Activated CD8-positive, alpha-beta memory T cell treated with anti-CD3 and anti-CD28 coated beads for 4 hours (primary cell): ENCODE measurements at places on chromosomes 13 and 19.

DNA sequence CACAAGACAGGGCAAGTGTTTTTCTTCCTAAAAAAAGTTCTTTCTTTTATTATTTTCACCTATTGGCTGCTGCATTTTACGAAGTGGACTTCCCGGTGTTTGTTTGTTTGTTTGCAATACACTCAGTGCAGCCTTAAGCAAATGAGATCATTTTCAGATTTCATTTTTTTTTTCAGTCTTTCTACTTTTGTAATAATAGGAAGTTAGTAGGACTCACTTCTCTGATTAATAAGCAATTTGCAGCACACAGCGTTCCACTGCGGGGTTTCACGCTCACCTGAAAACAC, 128.3 kb downstream of the STK24 start:
- no peak for DNase-seq

DNA sequence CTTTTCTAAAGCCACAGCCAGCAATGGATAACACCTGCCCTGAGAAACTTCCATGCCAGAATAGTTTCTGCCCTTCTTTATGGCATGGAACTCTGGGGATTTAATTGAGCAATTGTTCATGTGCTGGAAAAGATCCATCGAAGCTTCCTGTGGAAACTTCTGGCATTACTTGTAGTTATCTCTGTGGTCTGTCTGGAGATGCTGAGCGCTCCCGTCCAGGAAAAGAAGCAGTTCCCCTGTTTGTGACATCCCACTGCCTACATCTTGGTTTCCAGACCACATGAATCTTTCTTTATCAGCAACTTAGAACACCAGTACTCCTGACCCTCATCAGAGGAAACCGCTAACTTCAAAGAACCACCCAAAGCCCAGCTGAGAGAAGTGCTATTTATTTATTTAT, 24.6 kb downstream of the FLT1 start:
- no peak for DNase-seq

DNA sequence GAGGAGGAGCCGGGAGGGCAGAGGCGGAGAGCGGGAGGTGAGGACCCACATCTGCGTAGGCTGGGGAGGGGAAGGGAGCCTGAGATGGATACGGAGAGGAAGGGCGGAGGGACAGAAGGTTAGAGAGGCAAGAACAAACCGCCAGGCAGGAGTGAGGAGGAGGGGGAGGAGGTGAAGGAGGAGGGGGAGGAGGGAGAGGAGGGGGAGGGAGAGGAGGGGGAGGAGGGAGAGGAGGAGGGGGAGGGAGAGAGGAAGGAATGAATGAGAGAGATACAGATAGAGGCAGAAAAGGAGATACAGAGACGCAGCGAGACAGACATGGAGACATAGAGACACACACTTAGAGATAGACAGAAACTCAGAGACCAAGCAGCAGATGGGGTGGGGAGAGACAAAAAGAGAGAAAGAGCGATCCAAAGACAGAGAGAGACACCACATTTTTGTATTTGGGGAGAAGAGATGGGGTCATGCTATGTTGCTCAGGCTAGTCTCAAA, 782 bp upstream of the CA11 start:
- DNase-seq, result no peak

DNA sequence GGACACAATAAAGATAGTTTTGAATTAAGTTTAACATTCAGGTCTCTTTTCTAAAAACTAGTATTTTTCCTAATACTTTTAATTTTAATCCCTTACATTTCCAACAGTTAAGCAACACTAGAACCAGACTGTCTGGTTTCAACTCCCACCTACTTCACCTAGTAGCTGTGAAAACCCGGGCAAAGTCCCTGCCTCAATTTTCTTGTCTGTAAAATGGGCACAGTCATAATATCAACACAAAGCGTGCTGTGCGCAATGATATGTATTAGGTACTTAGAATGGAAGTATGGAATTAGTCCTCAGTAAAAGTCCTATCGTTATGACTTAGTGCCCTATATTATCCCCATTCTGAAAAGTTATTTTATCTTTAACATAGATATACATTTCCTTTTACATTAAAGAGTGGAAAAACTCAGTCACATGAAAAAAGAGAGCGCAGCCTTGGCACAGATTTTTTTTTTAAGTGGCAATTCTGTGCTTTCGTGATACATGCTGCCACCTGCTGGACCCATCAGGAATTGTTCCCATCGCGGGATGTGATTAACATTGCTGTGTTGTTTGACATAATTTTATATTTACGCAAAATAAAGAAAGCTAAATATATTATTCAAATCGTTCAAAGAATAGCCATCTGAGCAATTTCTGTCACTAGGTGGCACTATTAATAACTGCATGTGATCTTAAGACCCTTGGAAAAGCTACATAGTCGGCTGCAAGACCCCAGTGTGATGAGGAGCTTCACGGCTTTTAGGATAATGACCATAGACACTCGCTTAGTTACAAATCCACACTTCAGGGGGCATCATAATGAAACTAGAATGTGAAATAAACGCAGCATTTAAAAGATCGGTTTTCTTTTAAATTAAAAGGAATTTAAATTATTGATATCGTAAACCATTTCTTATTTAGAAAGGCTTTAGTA, 59.9 kb downstream of the LIG4 start:
- DNase-seq, result peak; percentile 7

DNA sequence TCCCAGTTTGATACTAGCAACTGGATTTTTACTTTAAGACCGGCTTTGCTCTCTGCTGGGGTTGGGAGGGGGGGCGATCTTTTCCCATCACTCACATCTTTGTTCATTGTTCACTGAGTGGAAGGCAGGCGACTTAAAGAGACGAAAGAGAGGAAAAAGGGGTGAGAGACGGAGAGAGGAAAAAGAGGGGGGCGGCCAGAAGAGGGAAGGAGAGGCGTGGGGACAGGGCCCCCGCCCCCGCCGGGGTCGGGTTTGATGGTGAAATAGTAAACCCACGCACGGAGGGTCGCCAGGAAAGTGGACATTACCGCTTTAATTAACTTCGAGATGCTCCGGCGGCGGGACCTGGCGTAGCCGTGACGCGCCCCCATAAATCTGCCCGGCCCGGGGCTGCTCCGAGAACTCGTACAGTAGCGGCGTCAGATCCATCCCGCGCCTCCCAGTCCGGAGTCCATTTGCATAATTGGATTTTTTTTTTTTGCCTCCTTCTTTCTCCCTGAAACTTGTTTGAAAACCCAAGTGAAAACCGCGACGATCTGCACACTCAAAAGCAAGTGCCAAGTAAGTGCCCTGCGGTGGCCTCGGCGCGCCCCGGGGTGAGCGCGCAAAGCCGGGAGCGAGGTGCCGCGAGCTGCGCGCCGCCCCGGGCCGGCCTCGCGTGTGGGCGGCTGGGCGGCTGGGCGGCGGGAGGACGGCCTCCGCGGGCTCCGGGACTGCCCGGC, 143.9 kb upstream of the ZNF536 start:
- no peak for DNase-seq
